Neural crest cell (in vitro differentiated cells): ENCODE measurements at places on chromosomes 7 and 10.

DNA sequence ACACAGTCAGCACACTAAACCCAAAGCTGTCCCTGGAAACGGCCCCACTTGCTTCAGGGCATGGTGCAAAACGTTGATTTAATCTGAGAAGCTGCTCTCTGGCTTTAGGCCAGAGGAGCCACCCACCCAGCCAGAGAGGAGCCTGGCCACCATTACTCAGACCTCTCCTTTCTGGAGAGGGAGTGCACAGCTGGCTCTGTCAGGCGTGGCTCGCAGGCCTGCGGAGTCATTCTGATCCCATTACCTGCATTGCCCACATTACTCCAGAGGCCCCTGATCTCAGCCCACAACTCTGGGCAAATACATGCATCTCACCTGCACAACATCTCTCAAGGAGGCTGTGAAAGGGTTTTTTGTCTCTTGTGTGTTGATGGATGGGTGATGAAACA is 370.0 kb upstream of the IGFBP3 start:
- DNase-seq: no peak

GRCh38 chr10:31820778-31821369 is 107.8 kb downstream of the ARHGAP12 start:
- DNase-seq: no peak

DNA sequence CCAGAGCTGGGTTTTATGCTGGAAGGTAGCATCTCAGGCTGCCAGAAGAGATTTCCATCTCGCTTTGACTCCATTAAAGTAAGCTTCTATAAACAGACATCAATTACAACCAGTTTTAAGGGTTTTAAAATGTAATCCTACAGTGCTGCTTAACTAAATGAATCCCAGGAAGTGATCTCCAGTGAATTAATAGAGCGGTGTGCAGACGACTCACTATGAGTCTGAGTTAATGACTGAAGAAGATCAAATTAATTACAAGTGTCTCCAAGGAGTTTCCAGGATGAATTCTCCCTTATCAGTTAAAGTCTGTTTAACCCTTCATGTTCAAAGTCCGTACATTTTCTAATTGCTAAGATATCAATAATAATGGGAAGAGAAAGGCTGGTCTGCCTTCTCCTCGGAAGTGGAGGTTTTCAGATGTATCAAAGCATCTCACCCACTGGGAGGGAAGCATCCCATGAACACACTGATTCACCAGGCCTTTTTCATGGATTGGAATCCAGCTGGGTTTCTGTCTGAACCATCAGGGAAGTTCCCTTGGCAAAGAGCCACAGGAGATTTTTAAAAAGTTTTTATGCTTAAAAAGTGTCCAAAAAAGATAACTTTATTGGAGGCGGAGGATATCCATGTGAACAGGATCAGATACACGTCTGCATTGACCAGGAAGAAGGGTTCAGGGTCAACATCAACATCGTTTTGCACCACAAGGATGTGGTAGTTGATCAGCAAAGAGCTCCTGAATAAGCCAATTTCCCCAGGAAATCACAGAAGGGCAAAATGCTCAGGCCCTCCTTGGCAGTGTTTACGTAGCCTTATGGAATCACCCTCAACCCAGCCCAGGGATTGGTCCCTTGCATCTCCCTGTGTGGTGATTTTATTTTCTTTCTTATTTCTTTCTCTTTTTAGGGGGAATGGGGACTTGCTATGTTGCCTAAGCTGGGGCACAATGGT is 288.2 kb downstream of the POU6F2 start:
- no peak for DNase-seq

DNA sequence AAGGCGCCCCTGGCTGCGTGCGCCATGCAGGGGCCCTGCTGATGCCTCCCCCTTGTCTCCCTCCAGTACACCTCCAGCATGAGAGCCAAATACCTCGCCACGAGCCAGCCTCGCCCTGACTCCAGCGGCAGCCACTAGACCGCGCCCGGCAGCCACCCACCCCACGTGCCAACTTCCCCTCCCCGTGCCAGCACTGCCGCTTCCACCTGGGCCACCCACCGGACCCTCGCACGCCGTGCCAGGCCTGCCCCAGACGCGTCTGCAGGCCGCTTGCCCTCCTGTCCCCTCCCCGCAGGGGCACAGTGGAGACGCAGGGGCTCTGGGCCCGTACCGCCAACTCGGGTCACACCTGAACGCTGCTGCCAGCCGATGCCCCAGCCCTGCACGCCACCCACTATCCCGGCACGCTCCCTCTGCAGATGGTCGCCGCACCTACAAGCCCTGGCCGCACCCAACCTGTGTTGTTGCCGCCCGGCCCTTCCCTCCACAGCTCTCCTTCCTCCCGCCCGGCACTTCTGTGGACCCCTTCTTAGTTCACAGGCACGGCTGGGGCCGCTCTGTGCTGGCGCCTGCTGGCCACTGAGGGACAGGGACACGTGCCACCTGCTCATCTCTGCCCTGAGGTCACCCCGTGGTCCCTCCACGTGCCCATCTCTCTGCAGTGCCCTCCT is 26.3 kb upstream of the AMZ1 start:
- no peak for DNase-seq

GRCh38 chr10:129541200-129541599 is 74.2 kb downstream of the MGMT start:
- no peak for DNase-seq

DNA sequence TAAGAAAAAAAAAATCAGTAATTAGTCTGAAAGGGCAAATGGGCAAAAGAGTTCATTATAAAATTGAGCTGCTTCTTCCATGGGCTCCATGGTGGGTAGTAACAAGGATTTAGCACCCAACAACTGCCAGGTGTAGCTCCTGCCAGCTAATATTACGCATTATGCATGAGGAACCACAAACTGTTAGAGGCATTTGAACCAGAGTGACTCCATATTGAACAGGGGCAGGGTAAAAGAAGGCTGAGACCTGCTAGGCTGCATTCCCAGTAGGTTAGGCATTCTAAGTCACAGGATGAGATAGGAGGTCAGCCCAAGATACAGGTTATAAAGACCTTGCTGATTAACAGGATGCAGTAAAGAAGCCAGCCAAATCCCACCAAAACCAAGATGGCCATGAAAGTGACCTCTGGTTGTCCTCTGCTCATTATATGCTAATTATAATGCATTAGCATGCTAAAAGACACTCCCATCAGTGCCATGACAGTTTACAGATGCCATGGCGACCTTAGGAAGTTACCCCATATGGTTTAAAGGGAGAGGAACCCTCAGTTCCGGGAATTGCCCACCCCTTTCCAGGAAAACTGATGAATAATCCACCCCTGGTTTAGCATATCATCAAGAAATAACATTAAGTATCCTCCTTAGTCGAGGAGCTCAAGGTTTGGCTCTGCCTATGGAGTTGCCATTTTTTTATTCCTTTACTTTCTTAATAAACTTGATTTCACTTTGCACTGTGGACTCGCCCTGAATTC is 8.7 kb upstream of the PAPSS2 start:
- no peak for DNase-seq

GRCh38 chr10:5748394-5748803 is 63.8 kb downstream of the TASOR2 start:
- no peak for DNase-seq

DNA sequence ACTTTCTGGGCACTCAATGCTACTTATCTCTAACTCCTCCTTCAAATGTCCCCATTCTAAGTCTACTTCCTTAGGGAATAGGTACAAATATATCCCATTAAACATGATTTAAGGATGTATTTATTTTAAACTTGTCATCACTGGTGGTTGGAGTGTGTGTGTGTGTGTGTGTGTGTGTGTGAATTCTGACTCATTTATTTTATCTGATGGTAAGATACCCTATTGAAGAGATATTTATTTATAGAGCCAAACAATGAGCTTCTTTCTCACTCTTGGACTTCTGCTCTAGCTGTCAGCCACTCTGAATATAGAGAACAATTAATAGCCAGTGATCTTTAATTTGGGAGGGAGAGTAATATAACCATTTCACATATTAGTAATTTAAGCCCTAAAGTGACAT is 17.8 kb upstream of the MAGI2 start:
- no peak for DNase-seq

GRCh38 chr10:123585477-123586445 is 80.4 kb upstream of the GPR26 start:
- DNase-seq: no peak

DNA sequence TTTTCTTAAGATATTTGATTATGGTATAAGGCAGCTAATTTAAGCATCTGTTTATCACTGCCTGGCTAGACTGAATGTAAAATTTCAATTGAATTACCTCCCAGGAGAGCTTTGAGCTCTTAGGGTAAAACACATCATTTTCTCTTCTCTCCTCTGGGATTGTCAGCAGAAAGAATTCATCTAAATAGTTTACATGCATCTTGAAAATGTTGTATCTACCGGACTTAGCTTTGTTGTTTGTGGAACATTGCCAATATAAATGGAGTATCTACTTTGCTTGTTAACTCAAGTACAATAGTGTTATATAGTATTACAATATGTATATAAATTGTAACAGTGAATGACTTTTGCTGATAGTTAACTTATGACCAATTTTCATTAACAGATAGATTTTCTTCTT is 73.3 kb downstream of the TAF3 start:
- DNase-seq: no peak

DNA sequence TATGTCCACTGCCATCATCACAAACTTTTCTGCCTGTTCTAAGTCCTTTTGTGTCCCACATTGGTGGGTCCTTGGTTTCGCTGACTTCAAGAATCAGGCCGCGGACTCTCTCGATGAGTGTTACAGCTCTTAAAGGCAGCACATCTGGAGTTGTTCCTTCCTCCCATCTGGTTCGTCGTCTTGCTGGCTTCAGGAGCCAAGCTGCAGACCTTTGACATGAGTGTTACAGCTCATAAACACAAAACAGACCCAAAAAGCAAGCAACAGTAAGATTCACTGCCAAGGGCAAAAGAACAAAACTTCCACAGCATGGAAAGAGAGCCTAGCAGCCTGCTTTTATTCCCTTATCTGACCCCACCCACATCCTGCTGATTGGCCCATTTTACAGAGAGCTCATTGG is 30.2 kb downstream of the ASNS start:
- DNase-seq: no peak

- no peak for DNase-seq
These were observed 326.5 kb downstream of the CNTNAP2 start for GRCh38 chr7:146443102-146443501.

- DNase-seq: no peak
These were observed 330.7 kb downstream of the BMPER start for GRCh38 chr7:34236057-34236456.

GRCh38 chr10:53477313-53477675 is 704.7 kb upstream of the MBL2 start:
- DNase-seq: no peak

DNA sequence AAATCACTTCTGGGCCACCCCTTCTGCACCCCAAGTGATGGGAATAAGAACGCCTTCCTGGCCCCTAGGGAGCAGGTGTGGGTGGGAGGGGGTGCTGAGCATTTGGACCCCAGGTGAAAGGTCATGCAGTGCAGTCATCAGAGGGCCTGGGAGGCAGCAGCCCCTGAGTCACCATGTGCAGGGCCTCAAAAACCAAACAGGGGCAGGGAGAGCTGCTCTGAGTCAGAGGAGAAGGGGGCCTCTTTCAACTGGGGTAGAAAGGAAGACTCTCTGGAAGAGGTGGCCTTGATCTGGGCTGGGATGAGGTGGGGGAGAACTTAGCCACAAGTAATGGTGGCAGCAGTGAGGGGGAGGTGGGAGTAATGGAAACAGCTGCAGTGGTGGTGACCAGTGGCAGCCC is 164.3 kb downstream of the BUB3 start:
- DNase-seq: no peak

DNA sequence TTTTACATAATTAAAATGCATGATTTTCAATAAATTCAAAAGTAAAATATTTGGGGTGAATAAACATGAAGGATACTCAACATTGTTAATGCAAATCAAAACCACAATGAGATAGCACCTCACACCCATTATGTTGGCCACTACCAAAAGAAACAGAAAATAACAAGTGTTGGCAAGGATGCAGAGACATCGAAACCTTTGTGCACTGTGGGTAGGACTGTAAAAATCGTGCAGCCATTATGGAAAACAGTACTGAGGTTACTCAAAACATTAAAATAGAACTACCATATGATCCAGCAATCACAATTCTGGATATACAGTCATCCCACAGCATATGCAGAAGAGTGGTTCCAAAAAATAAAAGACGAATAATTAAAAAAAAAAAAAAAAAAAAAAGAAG is 13.1 kb downstream of the EZH2 start:
- DNase-seq: no peak

DNA sequence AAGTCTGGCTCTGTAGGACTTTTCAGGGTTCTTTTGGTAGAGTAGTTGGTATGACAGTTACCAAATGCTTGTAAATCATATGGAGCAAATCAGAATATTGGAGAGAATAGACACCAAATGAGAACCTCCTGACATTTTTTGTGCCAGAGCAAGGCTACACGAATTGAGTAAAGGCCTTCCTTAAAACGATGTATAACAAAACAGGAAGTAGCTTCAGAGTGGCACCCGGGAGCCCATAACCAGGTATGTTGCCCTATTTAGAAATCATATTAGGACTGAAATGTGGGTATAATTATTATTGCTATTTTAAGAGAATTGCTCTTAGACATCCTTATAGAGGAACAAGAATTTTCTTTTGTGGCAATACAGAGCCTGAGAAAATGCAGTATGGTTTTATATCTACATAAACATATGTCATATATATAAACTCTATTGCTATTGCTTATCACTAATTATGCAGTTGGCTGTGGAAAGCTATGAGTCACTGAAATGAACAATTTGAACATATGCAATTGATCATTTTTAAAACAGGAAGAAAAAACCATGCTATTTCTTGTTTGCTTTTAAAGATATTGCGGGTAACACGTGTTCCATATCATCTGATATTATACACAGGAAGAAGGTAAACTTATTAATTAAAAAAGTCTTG is 197.4 kb upstream of the MTPN start:
- no peak for DNase-seq

GRCh38 chr10:78178397-78178796 is 144.7 kb downstream of the RPS24 start:
- no peak for DNase-seq

GRCh38 chr7:15854841-15855524 is 168.5 kb upstream of the MEOX2 start:
- DNase-seq: no peak

GRCh38 chr7:140022582-140023211 is 40.1 kb downstream of the PARP12 start:
- no peak for DNase-seq

- DNase-seq: no peak
These were observed 81.4 kb upstream of the MTPN start for GRCh38 chr7:136058546-136058945.

GRCh38 chr7:69654849-69655707 is 56.8 kb downstream of the AUTS2 start:
- DNase-seq: no peak
